ENCODE measurements at places on chromosomes 2 and 18. TPM values are rescaled to one million over a fixed set of nuclear protein-coding genes. Genes with fewer than 3 reads are reported as not detected.

DNA sequence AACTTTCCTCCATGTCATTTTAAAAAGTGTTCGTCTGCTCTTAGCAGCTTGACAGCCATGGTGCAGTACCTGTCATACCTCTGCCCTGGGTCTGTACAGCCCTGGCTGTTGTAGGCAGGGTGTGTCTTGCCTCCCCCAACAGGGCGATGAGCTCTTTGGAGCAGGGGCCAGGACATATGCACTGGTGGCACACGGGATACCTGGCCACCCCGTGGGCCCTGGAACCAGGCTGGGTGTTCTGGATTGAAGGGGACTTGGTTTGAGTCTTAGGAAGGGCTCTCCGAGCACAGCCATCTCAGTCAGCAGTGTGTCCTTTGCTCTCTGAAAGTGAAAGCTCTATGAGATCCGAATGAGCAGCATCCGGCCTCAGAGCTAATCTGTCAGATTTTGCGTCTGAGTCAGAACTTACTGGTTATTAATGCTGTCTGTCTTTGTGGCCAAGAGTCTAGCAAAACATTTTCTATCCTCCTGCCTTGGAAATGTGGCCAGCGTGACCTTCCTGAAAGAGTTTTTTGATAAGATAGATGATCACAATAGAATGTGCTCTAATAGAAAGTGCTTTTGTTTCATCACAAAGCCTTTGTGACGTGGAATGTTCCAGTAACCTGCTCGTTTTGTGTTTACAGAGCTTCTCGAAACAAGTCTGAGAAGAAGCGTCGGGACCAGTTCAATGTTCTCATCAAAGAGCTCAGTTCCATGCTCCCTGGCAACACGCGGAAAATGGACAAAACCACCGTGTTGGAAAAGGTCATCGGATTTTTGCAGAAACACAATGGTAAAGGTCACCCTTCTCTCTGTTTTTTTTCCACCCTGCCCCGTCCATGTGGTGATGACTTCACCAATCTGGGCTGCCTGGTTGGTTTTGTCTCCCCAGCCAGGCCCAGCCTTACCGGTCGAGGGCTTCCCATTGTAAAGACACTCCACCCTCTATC is 77.3 kb upstream of the RPL31 start:
- DNase-seq, result no peak

The TUBA3E gene
- not detected for total RNA-seq

GRCh38 chr2:114384441-114384840 is 58.0 kb upstream of the DPP10 start:
- no peak for DNase-seq

- DNase-seq, result no peak
These were observed 62.4 kb downstream of the TXNL1 start for GRCh38 chr18:56575819-56576663.

The SPRED2 gene
- 28.6 TPM for total RNA-seq

- no peak for DNase-seq
These were observed 8.0 kb upstream of the GALNT1 start for GRCh38 chr18:35573531-35573930.

DNA sequence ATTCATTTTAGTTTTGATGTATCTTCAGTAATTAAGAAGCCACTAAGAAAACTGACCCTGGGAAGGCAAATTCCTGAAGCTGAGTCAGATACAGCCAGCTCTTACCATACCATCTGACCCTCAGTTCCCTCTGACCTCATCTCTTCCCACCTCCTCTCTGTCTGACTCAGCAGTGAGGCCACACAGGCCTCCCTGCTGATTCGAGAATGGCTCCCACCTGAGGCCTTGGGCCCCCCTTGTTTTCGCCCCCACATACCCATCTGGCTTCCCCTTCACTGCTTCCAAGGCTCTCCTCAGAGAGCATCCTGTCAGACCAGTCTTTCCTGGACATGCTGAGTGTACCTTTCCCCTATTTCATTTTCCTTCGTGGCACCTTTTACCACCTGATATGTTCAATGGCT is 71.0 kb upstream of the CYP1B1 start:
- peak; percentile 40 for DNase-seq

GRCh38 chr18:45249246-45249661 is 366.0 kb upstream of the SLC14A2 start:
- DNase-seq, result no peak

- DNase-seq, result no peak
These were observed 43.9 kb upstream of the PLB1 start for GRCh38 chr2:28451793-28452533.

- DNase-seq, result no peak
These were observed 1050.7 kb upstream of the NRXN1 start for GRCh38 chr2:52082646-52083045.

DNA sequence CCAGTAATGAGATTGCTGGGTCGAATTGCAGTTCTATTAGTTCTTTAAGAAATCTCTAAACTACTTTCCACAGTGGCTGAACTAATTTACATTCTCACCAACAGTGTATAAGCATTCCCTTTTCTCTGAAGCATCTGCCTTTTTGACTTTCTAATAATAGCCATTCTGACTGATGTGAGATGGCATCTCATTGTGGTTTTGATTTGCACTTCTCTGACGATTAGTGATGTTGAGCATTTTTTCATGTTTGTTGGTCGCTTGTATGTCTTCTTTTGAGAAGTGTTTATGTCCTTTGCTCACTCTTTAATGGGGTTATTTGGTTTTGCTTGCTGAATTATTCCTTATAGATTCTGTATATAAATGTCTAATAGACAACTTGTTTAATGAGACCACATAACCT is 69.6 kb upstream of the UGP2 start:
- DNase-seq, result no peak

GRCh38 chr2:64054161-64054915 is 35.1 kb upstream of the VPS54 start:
- no peak for DNase-seq

DNA sequence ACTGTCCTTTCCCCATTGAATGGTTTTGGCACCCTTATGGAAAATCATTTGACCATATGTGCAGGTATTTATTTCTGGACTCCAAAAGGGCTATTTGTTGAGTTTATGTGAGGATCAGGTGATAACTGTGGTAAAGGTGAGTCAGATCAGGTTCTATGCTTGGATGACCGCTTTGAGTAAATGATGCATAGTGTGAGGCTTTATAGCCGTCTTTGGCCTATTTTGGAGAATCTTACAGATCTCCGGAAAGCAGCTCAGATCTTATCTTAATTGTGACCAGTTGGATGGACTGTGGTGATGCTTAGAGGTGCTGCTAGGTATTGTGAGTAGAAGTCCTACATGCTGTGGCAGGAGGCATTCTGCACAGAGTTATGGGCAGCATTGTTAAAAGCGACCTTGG is 126.2 kb downstream of the METTL8 start:
- DNase-seq, result no peak

- no peak for DNase-seq
These were observed 938.9 kb downstream of the CPS1 start for GRCh38 chr2:211495339-211495738.

DNA sequence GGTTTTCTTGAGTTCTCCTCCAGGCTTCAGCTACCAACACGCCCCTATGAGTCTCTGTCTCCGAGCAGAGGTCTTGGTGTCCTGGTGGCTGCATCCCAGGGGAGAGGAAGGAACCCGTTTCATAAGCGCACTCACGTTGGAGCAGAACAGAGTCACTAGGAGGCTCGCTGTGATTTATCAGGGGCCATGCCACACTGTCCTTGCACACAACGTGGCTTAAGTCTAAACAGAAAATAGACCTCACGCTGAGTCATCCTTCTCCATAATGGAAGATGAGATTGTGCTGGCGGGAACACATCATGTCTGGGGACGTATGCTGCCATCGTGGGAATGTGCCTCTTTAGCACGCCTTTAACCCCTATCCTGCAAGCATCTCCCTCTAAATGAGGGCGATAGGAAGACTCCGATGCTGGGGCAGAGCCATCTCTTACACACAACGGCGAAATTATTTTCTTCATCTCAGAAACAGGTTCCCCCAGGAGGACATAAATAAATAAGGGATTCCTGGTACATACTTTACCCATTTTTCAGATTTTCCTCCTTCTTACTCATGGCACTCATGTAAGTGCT is 211.4 kb downstream of the KLHL29 start:
- DNase-seq, result no peak

DNA sequence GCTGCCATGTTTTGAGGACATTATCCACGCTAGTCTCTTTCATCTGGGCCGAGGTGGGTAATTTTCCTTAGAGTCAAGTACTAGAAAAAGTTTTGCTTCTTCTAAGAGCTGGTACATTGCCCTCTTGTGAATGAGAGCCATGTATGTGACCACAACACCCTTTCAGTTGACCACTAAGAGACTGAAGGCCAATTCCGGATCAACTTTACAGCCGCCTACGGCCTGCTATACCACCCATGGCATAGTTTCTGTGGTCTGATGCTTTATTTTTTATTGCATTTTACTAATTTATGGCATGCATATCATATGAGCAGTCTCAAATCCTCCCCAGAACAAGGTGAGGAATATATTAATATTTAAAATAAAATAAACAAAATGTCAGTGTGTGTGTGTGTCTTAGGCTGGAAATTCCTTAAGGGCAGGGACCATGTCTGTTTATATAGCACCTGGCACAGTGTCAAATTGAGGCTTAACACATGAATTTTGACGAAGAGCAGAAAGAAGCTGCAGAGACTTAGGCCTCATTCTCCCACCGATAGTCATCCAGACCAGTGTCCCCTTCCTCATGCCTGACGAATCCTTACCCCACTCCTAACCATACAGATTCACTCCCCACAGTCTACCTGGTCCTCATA is 35.4 kb downstream of the PSD4 start:
- DNase-seq, result no peak

DNA sequence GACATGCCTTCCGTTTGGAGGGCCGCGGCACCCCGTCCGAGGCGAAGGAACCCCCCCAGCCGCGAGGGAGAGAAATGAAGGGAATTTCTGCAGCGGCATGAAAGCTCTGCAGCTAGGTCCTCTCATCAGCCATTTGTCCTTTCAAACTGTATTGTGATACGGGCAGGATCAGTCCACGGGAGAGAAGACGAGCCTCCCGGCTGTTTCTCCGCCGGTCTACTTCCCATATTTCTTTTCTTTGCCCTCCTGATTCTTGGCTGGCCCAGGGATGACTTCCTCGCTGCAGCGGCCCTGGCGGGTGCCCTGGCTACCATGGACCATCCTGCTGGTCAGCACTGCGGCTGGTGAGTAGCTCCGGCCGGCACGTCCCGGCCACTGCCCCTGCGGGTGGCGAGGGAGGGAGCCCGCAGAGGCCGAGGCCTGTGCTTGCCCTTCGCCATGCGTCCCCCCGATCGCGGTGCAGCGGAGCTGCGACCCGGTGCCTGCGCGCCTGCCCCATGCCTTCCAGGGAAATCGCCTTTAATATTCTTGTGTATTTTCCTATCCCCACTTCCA is 1.2 kb downstream of the BMPR2 start:
- no peak for DNase-seq

DNA sequence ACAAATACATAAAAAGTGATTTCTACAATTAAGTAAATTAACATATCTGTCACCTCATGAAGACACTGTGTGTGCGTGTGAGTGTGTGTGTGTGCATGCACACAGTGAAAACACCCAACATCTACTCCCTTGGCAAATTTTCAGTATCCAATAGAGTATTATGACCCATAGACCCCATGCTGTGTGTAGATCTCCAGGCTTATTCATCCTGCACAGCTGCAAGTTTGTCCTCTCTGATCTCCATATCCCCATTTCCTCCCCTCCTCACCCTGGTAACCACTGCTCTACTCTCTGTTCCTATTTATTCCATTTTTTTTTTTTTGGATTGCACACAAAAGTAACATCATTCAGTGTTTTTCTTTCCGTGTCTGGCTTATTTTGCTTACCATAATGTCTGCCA is 391.0 kb downstream of the SOX11 start:
- no peak for DNase-seq

- no peak for DNase-seq
These were observed 638 bp upstream of the IRS1 start for GRCh38 chr2:226799976-226800940.

The CNTNAP5 gene
- total RNA-seq, result not detected

- no peak for DNase-seq
These were observed 87.5 kb downstream of the ZCCHC2 start for GRCh38 chr18:62610351-62610700.

GRCh38 chr2:191170301-191170636 is 19.5 kb upstream of the STAT4 start:
- no peak for DNase-seq

Data from omental fat pad (tissue), 4 donors.